B cell (primary cell): ENCODE measurements at places on chromosomes 11 and 22.

DNA sequence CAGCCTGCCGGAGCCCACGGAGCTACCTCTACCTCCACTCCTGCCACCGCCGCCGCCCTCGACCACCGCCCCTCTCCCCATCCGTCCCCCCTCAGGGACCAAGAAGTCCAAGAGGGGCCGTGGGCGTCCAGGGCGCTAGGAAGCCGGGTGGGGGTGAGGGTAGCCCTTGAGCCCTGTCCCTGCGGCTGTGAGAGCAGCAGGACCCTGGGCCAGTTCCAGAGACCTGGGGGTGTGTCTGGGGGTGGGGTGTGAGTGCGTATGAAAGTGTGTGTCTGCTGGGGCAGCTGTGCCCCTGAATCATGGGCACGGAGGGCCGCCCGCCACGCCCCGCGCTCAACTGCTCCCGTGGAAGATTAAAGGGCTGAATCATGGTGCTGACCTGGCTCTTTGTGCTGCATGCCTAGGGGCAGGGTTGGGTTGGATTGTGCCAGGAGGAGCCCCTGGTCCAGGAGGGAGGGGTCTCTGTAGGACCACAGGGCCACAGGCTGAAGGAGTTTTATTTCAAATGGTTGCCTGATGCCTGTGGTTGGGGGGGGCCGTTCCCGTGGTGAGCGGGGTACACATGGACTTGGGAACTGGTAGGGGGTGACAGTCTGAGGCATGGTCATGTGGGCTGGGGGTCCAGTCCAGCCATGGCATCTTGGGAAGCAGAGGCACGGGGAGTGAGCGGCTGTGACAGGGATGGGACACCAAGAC, 2.3 kb downstream of the PTPRCAP start:
- no peak for DNase-seq

DNA sequence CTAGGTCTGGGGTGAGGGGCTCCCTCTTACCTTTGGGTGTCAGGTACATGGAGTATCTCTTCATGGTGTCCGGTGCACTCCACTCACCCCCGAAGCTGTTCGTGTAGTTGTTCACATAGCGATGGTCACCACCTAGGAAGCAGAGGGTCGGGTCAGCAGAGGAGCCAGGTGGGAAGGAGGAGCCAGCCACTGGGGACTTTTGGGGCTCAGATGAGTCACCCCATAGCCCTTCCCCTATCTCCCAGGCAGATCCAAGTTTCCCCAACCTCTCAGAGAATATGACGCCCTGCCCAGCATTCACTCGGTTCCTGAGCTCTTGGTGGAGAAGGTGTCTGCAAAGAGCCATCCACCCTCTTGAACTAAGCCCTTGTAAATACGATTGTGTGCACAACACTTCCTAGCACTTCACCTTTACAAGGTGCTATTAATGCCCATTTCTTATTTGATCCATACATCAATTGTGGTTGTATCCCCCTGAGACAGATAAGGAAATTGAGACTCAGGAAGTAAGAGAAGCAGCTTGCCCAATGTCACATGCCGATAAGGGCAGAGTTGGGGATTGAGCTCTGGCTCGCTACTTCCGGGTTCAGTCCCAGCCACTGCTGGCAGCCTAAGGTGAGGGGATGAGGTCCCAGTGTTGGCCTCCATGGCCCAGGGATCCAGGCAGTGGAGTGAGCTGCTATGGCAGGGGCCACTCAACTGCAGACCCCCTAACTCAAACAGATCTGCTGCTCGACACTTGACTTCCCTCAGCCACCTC, 14.8 kb downstream of the TRIM29 start:
- DNase-seq = no peak

DNA sequence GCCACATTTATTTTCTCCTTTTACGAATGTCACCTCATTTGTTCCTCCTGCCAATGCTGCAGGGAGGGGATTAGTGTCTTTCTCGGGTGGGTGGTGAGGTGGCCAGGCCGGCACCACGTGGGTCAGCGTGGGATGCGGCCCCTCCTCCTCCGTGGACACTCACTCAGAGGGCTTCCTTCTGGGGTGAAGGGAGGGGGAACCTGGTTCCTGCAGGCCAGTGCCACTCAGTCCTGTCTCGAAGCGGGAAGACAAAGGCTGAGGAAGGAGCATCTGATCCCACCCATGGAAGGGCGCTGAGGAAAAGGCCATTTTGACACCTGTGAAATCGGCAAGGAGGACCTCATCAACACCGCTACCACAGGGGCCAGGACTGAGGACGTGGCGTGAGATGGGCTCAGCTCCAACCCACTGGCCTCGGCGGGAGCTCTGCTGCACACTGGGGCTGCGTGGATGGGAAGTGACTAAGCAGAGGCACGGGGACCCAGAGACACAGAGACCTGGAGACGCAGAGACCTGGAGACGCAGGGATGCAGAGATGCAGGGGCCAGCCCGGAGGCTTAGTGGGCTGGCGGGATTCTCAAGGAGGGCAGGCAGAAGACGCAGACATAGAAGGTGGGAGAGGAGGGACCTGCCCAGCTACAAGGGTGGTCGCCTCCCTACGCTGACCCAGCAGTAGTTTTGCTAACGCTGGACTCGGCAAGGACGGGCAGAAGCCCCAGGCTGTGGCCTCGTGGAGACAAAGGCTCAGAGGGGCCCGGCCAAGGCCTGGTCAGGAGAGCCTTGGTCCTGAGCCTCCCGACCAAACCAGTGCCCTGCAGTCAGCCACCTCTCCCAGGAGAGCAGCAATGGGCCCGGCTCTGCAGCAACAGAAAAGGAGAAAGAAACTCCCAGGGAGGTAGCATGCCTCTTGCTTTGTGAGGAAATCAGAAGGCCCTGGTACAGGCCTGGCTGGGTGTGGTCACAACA, 1071.2 kb downstream of the BRD1 start:
- no peak for DNase-seq

DNA sequence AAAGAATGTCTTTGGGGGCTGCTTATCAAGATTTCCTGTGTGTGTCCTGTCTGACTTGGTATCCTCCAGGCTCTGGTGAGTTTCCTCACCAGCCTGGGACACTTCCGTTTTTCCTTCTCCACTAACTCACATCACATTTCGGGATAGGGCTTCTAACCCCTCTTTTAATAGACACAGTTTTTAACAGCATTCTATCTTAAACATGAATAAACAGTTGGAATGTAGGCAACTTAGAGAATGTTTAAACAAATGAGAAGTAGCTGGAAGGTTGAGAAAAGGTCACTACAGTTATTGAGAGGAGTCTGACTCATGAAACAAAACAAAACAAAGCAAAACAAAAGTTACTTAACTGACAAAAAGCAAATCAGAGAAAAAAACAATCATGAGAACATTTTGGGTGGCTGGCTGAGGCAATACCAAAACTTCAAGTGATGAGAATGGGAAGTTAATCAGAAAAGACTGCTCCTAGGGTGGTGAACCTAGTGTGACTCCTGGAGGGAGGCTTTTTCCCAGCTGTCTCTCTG, 64.7 kb upstream of the CTSC start:
- DNase-seq = no peak

DNA sequence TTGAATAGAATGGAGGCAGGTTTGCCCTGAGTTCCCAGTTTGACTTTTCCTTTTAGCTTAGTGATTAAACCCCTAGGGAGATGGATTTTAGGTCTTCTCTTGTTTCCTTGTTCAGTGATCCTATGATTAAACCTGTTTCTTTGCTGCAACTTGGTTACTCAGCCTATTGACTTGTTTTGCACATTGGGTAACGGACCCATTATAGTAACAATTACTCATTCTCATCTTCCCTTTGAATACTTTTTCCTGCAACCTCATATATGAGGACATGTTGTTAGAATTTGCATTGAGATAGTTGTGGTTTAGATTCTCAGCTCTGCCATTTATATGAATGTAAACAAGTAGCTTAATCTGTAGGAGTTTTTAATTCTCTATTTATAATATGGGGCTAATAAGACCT, 489.2 kb upstream of the CNTN5 start:
- no peak for DNase-seq
